Mesenteric fat pad (tissue), 1 donor: ENCODE measurements at places on chromosomes 13 and 19. TPM values are rescaled to one million over a fixed set of nuclear protein-coding genes. Genes with fewer than 3 reads are reported as not detected.

The PRX gene
- 2.3 TPM for total RNA-seq

- DNase-seq = no peak
These were observed 15.8 kb upstream of the OR7A17 start for GRCh38 chr19:14901675-14902260.

The ZNF600 gene
- 8.4 TPM for total RNA-seq

GRCh38 chr13:107266657-107267056 lies 698.7 kb upstream of the ARGLU1 start:
- no peak for DNase-seq

- no peak for DNase-seq
These were observed 89.4 kb downstream of the DPF1 start for GRCh38 chr19:38134540-38135149.

GRCh38 chr13:35891507-35892441 lies 239.4 kb downstream of the DCLK1 start:
- no peak for DNase-seq

DNA sequence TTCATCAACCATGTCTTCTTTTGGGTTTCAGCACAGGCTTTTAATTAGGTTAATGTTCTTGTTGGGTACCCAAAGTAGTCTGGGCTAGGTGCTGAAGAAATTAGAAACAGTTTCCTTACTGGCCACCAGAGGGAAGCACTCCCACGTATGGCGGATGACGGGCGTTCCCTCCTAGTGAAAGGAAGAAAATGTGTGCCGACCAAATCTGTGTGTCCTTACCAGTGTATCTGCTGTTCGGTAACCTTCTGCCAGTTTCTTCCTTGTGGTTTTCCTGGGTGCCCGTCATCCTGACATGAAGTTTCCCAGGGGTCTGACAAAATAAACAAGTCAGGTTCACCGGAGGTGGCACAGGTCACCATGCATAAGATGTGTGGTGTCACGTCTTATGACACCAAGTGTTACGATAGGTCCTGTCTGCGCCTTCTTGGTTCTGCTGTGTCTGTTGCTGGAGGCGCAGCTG lies 6.0 kb upstream of the WDR88 start:
- DNase-seq = no peak

The A1BG gene
- total RNA-seq = 8.4 TPM

GRCh38 chr13:32907211-32907610 lies 109.0 kb upstream of the KL start:
- no peak for DNase-seq

The ZNF582 gene
- total RNA-seq = 3.1 TPM

The HIPK4 gene
- total RNA-seq = 0.29 TPM

The ZNF132 gene
- total RNA-seq = 4.0 TPM

The NLRP11 gene
- total RNA-seq = not detected

The WDR88 gene
- total RNA-seq = not detected
